ENCODE measurements at places on chromosomes 6 and 20. TPM values are rescaled to one million over a fixed set of nuclear protein-coding genes. Genes with fewer than 3 reads are reported as not detected.

DNA sequence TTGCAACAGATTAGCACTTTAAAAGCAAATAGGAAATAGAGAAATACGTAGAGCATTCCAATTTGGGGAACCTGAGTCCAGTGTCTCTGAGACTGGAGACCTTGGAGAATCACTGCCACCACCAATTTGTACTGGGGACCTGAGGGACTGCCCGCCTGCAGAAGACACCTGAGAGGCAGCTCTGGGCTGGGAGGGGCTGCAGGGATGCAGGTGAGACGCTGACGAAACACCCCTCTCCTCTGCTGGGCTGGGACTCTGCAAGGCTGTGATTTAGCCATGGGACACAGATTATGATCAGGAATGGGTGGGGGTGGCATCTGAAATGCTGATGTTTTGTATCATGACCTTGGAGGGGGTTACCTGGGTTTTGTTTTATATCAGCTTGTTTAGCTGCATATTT, 7.0 kb upstream of the APMAP start:
- DNase-seq: no peak

- no peak for DNase-seq
These were observed 69.0 kb upstream of the STXBP5 start for GRCh38 chr6:147135211-147135681.

DNA sequence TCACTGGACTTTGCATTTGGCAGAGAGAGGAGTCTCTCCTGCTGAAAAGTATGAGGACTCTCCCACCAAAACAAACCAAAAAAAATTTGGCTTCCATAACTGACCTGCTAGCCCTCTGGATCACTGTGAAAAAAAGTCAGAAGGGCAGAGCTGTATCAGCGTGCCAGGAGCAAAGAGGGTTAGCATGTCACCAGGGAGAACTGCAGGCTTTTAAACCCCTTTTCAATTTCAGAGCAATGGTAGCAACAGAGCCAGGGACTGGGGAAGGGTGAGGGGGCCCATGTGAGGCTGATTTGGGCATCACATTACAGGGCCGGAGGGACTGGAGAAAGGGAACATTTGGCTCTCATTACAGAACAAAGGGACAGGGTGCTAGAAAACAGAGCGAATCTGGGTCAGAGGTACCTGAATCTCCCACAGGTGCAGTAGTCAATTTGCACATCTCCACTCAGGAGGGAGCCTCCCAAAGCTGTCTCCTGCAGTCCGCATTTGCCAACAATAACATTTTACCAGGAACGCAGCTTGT, 185.7 kb upstream of the EYA4 start:
- no peak for DNase-seq

DNA sequence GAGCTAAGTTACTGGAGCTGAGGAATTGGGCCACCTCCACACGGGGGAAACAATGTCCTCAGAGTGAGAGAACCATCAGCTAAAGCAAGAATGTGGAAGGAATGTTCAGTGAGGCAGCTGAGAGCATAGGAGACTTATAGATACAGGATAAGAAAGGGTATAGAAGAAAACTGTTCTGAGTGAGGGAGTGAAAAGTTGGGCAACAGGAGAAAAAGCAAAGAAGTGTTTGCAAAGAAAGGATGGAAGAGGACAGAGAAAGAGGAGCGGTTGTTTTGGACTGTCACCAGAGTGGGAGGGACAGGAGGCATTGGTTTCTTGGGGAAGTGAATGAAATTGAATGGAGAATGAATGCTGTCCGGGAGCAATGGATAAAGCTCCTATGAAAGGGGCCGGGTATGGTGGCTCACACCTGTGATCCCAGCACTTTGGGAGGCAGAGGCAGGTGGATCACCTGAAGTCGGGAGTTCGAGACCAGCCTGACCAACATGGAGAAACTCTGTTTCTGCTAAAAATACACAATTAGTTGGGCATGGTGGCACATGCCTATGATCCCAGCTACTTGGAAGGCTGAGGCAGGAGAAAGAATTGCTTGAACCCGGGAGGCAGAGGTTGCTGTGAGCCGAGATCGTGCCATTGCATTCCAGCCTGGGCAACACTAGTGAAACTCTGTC, 296.5 kb downstream of the ADGB start:
- no peak for DNase-seq

LY6G6D gene
- total RNA-seq: not detected

Measured in ovary (tissue), 10 donors.